NCI-H146 (cell line): ENCODE measurements at places on chromosomes 3 and 15.

DNA sequence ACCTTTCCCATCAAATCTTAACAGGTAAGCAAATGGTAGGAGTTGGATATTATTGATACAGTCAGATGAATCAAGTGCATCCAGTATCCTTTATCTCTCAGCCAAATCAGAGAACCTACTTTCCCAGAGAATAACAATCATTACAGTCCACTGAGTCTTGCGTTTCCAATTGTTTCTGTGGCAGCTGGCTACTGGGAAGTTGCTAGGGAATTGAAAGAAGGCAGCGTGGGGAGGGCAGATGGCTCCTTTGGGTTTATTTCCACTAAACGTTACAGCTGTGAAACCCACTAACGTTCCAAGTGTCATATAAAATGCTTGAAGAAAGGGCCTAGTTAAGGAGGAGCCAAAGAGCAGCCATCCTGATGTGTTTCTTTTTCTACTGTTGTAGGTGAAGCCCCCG lies 78.4 kb downstream of the WDR72 start:
- no peak for DNase-seq

DNA sequence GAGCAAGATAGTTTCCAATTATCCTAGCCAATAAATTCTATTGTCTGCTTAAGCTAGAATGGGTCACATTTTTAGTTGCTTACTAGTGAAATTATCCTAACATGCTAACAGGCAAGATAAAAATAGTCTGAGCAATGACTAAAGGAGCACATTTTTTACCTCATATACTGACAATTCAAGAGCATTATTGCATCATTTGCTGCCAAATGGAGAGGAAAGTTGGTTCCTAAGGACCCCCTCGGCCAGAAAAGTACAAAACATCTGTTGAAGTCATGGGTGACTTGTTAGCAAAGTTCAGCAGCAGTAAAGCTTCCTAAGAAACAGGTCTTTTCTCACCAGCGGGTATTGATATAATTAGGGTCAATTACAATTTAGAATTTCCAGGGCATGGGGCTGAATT lies 1001.0 kb downstream of the FHIT start:
- DNase-seq: peak; percentile 13

DNA sequence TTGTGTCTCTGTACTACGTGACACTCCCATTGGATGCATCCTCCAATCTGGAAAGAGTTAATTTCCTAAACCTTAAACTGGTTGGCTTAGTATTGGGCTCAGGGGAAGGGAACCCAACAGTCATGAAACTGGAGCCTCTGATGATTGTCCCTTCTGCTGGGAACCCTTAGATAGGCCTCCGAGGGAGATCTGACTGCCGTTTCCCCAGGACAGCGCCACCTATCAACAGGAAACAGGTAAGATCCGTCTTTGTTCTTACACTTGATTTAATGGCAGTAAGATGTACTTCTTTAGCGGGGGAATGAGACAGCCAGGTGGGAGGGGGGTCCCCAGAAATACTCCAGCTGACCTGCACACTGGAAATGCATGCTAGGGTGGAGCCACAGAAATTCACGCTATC lies 1749.6 kb downstream of the SI start:
- DNase-seq: no peak

- DNase-seq: no peak
Measured at GRCh38 chr3:42723219-42723618, 20.6 kb upstream of the HHATL start.

GRCh38 chr15:61519296-61519695 lies 290.2 kb upstream of the RORA start:
- no peak for DNase-seq

GRCh38 chr3:102532901-102533300 lies 98.1 kb downstream of the ZPLD1 start:
- DNase-seq: no peak
